Activated naive CD8-positive, alpha-beta T cell treated with anti-CD3 and anti-CD28 coated beads, Interleukin-2, amount 50 U/mL, for 16 hours (primary cell): ENCODE measurements at places on chromosomes 12 and 14.
A peak's percentile ranks its signal among the peaks of the same experiment; 100 is the strongest.

DNA sequence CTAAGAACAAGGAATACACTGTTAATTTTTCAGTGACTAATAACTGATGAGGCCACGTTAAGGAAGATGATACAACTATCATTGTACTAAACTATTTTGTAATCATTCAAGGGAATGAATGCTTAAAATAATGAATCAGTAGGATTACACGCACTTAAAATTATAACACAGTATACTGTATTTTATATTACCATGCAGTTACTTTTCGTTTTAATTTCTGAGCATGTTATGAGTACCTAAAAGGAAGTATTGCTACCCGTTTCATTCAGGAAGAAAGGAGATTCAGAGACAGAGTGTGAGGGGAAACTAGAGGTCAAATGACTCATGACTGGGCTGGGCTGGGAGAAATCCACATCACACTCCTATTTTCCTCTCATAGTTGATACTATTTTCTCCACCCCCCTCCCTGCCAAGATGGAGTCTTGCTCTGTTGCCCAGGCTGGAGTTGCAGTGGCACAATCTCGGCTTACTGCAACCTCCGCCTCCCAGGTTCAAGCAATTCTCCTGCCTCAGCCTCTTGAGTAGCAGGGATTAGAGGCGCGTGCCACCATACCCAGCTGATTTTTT lies 202.0 kb downstream of the PPM1H start:
- no peak for DNase-seq

- DNase-seq, result no peak
Measured at GRCh38 chr14:99718031-99718810, 34.1 kb downstream of the CYP46A1 start.

DNA sequence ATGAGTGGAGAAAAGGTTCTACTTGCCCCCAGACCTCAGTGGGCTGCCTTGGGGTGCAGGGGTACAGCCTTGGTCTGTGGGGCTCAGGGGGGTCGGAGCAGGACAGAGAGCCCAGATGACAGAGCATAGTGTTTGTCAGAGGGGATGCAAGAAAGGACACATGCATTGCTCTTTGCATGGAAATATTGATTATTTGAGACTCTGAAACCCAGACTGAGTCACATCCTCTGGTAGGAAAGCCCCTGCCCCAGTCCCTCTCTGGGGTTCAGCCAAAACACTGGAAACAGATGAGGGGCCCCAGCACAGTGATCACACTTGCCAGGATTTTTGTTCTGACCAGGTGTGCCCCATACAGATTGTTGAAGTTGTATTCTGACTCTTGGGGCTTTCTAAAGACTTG lies 1094.4 kb downstream of the BCL11B start:
- peak; percentile 47 for DNase-seq

- DNase-seq, result no peak
Measured at GRCh38 chr12:1069846-1070245, 78.8 kb downstream of the ERC1 start.

GRCh38 chr12:59079002-59079401 lies 158.7 kb upstream of the LRIG3 start:
- DNase-seq, result no peak

- no peak for DNase-seq
Measured at GRCh38 chr12:65565601-65566560, 258.4 kb upstream of the HMGA2 start.

DNA sequence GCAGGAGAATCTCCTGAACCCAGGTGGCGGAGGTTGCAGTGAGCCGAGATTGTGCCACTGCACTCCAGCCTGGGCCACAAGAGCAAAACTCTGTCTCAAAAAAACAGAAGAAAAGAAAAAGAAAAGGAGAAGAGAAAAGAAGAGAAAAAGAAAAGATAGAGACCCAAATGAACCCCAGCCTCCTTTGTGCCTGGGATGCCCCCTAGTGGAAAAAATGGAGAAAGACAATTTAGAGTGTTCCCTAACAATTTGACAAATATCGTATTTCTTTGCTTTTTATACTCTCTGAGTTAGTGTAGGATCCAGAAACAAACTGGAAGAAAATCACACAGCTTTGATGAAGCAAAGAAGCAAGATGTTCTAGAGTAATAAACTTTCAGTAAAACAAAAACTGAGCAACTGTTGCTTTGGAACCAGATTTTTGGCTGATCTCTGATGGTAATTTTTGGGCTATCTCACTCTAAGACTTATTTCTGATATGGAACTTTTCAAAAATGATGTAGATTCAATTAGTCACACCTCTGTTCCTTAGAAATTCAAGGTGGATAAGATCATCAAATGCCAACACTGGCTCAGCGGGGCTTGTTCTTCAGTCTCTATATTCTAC lies 18.6 kb upstream of the PRKAB1 start:
- DNase-seq, result no peak

DNA sequence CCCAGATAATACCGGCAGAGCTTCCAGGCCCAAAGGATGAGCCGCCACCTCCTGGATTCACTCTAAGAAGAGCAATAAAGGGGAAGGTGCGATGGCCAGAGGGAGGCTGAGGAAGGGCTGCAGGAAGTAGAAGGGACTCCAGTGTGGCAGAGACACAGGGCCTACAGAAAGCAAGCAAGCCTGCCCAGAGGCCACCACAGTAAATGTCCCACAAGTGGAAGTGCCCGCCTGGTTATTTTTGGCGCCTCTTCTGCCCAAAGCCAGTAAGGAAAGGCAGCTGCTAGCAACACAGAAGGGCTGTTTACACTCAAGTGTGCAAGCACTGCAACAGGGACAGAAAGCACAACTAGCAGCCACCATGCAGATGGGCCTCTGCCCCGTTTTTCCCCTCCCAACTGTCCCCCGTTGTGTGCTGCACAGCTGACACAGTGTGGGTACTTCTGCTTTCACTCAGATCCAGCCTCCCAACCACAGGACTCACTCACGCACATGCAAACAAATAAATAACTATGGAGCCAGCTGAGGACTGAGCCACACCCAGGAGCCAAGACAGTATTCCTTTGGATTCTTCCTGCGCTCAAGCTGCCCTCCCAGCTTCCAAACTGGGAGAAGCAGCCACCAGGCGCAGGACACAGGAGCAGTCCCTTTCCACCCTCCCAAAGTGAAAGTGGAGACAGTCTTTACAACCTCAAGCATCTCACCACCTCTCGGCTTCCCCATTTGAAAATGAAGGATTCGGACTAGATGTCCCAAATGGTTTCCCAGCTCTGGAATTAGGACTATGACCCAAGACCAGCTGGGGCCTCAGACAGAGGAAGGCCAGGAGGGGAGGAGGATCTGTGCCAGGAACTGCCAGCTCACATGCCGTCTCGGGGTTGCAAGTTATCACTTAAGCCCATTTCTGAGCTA lies 40.0 kb upstream of the PNMA1 start:
- no peak for DNase-seq

DNA sequence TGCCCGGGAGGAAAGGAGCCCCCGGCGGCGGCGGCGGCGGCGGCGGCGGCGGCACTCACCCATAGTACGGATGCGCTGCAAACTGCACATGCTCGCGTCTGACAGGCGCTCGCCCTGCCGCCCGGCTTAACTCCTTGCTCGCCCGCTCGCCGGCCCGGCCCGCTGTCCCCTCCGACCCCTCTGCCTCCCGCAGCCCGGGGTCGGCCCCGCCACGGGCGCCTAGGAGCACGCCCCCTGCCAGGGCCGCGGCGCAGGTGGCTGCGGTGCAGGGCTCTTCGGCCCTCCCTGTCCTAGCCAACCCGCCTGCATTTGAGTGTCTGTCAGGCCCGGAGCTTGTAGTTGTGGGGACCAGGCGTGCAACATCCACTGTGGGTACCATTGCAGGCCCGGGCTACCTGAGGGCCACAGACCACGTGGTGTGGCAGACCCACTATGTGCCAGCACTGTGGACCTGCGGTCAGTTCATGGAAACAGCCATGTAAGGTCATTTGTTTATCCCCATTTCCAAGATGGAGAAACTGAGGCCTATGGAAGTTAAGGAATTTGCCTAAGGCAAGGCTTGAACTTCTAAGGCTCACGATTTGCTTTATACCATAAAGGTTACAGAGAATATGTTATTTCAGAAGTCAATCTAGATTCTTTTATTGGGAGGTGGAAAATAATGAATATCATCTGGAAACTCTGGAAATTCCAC lies 17.6 kb upstream of the PLEKHH1 start:
- DNase-seq, result no peak

- DNase-seq, result no peak
Measured at GRCh38 chr14:66910311-66910840, 278.9 kb upstream of the GARIN2 start.

DNA sequence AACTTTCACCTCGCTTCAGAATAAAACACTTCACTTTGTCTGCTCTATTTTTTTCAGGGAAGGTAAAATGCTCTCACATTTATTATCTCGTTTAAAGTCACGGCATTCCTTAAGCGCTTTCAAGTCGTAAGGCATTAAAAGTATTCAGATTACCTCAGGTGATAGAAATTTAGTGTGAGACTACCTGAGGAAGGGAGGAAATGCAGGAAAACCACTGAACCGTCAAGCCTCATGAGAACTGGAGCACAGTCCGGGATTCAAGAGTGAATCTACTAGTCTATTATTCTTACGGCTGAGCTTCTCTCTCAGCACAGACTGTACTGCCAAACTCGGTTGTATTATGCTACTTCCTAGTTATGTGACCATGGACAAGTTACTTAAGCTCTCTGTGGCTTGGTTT lies 8.3 kb upstream of the PPFIBP1 start:
- DNase-seq, result no peak

DNA sequence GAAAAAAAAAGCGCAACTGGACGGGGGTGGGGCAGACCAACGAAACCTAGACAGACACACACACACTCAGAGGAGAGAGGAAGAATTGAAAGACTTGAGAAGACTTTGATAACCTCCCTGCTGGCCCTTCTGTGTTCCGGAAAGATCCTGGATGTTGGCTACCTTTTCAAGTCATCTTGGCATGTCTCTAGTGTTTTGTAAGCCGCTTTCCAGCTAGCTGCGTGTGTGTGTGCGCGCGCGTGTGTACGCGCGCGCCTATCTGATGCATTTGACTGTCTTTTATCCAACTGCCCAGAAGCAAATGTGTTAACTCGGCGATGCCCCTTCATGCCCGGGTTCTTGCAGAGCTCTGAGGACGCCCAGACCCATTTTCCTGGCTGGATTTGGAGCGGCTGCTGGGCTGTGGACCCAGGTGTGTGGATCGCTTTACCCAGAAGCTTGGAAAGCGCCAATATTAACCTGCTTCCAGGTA lies 664 bp downstream of the LRFN5 start:
- DNase-seq, result no peak

DNA sequence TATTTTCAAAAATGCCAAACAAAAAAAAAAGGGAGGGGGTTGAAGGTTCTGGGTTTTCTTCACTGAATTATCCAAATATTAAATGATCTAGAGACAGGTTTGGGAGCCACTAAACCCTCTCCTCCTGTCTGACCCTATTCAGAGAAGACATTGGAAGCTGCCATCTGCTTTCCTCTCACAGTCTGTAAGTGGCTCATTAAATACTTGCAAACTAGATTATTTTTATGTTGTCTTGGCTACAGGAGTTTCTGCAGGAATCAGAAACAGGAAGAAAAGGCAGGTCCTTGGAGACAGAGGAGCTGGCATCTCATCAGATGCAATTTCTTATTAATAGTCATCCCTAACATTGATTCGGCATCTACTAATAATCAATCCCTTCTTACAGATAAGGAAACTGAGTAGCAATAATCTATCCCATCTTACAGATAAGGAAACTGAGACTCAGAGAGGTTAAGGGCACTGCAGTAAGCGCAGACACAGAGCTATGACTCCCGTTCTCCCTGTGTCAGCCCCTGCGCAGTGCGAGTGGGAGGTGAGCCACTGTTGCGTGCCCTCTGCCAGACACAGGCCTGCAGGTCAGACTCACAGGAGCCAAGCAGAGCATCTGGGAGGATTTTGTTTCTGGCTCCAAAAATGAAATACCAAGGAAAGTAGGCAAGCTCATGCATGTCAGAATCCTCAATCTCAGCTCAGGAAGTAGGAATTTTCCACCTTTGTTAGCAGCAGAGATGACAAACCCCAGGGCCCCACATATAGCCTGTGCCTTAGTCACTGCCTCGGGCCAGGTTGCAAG lies 11.0 kb downstream of the BDKRB2 start:
- no peak for DNase-seq

DNA sequence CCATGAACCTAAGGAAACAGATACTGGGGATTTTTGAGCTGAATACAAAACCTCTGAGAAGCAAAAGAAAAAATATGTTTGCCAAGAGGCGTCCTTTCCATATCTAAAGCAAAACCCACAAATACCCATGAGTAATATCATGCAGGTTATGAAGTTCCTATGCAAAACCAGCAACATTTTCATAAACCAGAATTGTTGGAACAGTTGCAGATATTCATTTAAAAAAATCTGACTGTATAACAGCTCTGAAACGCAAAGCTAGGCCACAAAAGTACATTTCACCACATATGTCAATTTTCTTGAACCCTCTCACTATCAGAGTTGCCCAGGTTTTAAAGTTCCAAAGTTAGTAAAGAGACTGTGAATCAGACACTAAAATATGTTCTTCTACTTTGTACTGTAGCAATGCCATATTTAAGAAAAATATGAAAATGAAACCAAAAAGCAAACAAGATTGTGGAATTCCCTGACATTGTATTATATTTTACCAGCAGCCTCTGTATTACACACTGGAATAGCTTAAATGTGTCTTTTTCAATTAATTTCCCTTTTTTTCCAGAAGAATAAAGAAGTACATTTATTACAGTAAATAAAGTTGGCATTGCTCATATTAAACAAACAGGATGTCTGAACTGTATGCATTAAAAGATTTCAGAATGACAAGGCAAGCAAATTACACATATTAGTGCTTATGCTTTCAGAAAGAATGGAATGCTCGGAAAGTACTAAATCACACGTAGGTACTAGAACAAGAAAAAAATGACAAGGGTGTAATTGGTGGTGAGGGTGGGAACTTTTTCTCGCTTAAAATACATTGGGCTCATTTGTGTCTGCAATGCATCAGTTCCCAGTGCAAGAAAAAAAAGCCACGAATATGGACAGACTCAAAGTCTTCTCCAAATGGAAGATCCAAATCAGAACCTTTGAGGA lies 33.6 kb upstream of the HIF1A start:
- no peak for DNase-seq

GRCh38 chr12:42284876-42285275 lies 41.0 kb downstream of the ZCRB1 start:
- no peak for DNase-seq

DNA sequence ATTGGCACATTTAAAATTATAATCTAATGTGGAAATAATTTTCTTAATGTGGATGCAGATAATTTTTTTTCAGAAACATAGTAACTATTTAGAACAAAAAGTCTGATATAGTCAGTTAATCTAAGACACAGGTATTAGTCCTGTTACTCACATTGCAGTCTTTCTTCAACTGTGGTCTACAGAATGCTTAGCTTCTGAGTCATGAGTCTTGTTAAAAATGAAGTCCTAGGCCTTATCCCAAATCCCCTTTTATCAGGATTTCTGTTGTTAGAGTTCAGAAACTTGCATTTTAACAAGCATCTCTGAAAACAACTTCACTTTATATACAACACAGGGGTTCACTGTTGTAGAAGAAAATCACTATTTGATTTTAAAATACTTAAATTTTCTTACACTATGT lies 112.2 kb downstream of the SLC16A7 start:
- no peak for DNase-seq

DNA sequence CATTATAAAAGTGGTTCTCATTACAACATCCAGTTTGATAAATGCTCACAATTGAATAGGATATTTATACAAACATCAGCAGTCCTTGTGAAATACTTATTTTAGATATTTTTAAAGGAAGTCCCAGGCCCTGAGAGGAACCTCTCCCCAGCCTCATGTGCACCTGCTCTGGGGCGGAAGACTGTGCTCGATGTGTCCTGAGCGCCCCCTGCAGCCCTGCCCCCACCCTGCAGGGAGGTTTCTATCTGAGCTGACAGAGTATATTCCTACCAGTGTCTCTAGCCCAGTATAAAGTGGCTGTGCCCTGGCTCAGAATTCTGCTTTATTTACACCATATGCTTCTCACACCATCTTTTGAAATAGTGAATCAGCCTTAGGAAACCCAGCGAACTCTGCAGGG lies 1349.1 kb downstream of the TMEM121 start:
- DNase-seq, result no peak
